Sigmoid colon (tissue), 7 donors: ENCODE measurements at places on chromosomes 12 and 14. TPM values are rescaled to one million over a fixed set of nuclear protein-coding genes. Genes with fewer than 3 reads are reported as not detected.
A peak's percentile ranks its signal among the peaks of the same experiment; 100 is the strongest.

GRCh38 chr12:66144791-66145754 is 14.5 kb upstream of the LLPH start:
- DNase-seq, result peak; percentile 69

The CGRRF1 gene
- 43.9 TPM for total RNA-seq

GRCh38 chr14:72128629-72129028 is 196.4 kb downstream of the RGS6 start:
- DNase-seq, result no peak

- peak; percentile 67 for DNase-seq
Measured at GRCh38 chr12:13661005-13661887, 320.2 kb downstream of the GRIN2B start.

GRCh38 chr14:28769276-28769880 is 2.8 kb downstream of the FOXG1 start:
- no peak for DNase-seq

DNA sequence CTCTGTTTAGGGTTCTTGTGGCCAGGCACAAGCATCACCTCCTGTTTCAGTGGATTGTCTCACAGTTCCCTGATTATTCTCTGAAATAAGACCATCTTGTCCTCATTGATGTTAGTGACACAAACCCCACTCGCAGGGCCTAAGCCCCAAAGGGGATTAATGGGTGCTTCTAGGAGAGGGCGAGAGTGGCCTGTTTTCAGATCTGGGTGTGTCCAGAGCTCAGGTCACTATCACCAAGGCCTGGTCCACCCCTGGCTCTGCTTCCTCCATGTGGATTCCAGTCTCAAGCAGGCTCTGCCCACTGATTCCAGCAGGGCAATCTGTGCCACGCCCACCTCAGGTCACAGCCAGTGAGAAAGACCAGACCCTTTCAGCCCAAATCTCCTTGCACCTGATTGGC is 361.9 kb downstream of the ADGRD1 start:
- no peak for DNase-seq

The FKBP4 gene
- total RNA-seq, result 24.9 TPM

GRCh38 chr12:62716866-62717525 is 218.0 kb downstream of the PPM1H start:
- DNase-seq, result no peak

- DNase-seq, result no peak
Measured at GRCh38 chr12:22042976-22043669, 2.9 kb upstream of the CMAS start.
